Suppressor macrophage treated with lipopolysaccharide for 1 hour (primary cell): ENCODE measurements at places on chromosomes 4 and X.

GRCh38 chrX:150219374-150220185, 143.5 kb upstream of the MAMLD1 start:
- peak; percentile 70 for DNase-seq

DNA sequence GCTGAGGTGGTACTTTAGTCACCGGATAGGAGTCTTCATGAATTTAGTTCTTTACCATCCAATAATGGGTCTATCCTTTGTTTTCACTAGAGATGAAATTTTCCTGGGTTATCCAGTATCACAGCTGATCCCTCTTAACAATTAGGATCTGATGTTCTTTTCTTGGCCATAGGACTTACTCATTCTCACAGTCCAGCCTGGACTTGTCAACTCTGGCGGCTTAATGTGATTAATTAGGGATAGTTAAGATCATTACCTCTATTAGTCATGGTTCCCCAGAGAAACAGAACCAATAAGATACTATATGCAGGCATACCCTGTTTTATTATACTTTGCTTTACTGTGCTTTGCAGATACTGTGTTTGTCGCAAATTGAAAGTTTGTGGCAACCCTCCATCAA, 272.7 kb upstream of the FAT4 start:
- no peak for DNase-seq

- DNase-seq = peak; percentile 55
Measured at GRCh38 chrX:135295238-135295943, 13.9 kb upstream of the ETDC start.

GRCh38 chr4:110484029-110484428, 8.1 kb downstream of the ENPEP start:
- DNase-seq = peak; percentile 88

- DNase-seq = no peak
Measured at GRCh38 chr4:105184316-105184980, 37.8 kb downstream of the TET2 start.

DNA sequence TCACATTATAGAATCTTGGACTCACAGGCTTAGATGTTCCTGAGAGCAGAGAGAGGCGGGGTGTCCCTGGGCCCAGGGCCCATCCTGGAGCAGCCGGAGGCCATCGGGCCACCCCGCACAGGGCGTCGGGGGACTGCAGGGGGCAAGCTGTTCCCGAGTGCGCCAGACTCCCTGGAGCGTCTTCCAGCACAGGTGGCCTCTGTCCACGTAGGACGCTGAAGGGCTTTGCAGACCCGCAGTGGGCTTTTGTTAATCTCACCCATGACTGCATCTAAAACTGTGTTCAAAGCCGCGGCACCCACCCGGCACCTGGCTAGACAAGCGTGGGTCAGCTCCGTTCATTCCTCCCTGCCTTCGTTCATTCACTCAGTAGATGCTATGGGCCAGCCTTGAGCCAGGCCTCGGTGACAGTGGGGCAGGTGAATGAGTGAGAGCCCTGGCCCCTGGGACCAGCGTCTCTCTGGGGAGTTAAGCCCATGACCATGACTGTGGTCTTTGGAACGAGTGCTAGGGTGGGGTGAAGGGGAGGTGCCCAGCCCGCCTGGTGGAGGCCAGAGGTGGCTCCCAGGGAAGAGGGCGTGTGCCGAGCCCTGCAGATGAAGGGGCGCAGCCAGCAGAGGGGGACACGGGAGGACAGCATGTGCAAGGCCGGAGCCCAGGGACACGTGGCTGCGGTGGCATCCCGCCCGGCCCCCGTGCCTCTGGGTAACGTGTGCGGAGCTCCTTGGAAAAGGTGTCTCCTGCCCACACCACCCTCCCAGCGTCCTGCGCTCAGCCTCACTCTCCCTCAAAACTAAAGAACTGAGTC, 98.3 kb downstream of the HMX1 start:
- no peak for DNase-seq

- DNase-seq = no peak
Measured at GRCh38 chrX:41085512-41085877, 250 bp downstream of the USP9X start.

- DNase-seq = no peak
Measured at GRCh38 chrX:140157143-140157542, 191.8 kb upstream of the CXorf66 start.

GRCh38 chr4:2849267-2850152, 5.9 kb downstream of the ADD1 start:
- no peak for DNase-seq

DNA sequence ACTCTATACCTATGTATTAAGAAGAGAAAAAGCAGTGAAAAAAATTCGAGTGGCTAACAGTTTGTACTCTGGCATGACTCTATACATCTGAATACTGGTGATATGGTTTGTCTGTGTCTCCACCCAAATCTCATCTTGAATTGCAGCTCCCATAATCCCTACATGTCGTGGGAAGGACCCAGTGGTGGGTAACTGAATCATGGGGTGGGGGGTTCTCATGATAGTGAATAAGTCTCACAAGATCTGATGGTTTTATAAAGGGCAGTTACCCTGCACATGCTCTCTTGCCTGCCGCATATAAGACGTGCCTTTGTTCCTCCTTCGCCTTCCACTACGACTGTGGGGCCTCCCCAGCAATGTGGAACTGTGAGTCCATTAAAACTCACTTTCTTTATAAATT, 70.4 kb downstream of the LRBA start:
- peak; percentile 16 for DNase-seq

DNA sequence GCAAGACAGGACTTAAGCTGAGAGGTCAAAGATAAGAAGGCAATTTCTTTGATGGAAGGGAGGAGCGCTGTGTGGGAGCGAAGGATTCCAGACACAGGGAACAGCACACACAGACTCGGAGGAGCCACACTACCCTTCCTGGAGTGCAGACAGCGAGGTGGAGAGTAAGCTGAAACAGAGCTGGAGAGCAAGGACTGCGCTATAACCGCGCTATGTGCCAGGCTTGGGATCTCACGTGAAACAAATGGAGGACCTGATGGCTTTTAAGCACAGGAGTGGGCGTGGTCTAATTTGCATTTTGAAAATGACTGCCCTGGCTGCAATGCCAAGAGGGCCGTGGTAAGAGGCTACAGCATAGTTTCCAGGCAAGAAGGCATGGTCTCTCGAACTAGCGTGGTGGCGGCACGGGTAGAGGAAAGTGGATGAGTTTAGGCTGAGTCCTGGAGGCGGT, 113.9 kb upstream of the SORBS2 start:
- DNase-seq = no peak

- no peak for DNase-seq
Measured at GRCh38 chrX:11557120-11557519, 108.6 kb downstream of the ARHGAP6 start.

- no peak for DNase-seq
Measured at GRCh38 chr4:108292229-108292628, 123.5 kb upstream of the LEF1 start.

DNA sequence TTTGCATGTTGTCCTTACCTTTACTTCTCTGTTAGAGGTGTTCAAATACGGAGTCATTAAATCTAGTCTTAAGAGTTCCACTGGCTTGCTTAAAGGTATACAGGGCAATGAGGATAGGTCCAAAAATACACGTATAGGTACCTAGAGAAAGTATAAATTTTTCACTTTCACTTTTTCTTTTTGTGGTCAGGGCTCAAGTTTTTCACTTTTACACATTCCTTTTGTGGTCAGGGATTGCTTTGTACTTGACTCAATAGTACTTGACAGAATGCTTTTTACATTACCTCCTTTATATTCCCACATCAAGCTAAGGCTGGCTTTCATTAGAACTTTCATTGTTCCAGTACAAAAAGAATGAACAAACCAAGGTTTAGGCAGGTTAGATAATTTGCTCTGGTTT, 21.7 kb downstream of the TMEM184C start:
- no peak for DNase-seq

- DNase-seq = no peak
Measured at GRCh38 chr4:146029939-146030710, 91.5 kb upstream of the ZNF827 start.

- no peak for DNase-seq
Measured at GRCh38 chr4:76892001-76892400, 5.9 kb downstream of the SOWAHB start.

DNA sequence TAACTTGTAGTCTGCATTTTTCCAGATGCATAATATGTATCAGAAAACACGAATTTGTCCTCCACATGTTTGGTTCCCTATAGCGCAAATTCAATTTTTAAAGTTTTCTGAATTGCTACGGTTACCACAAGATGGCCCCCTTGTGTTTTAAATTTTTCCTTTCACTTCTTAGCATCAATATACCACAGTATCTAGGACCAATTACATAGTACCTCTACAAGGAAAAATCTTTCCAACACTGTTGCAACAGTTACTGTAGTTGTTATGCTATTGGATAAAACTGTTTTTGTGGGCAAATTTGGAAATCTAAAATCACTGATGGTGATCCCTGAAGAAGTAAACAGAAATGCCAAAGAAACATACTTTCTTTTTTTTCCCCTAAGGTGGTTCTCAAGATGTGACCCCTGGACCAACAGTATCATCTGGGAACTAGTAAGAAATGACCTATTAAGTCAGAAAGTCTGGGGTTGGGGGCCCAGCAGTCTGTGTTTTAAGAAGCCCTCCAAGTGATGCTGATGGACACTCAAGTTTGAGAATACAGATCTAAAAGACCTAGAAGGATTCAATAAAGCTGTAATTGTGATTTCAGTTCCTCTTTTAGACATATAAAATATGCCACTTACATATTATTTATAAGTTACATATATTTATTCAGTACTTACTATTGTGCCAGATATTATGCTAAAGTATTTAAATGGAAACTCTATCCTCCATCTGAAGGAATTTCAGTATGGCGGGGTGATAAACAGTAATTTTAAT, 3.1 kb downstream of the ZGRF1 start:
- peak; percentile 40 for DNase-seq

DNA sequence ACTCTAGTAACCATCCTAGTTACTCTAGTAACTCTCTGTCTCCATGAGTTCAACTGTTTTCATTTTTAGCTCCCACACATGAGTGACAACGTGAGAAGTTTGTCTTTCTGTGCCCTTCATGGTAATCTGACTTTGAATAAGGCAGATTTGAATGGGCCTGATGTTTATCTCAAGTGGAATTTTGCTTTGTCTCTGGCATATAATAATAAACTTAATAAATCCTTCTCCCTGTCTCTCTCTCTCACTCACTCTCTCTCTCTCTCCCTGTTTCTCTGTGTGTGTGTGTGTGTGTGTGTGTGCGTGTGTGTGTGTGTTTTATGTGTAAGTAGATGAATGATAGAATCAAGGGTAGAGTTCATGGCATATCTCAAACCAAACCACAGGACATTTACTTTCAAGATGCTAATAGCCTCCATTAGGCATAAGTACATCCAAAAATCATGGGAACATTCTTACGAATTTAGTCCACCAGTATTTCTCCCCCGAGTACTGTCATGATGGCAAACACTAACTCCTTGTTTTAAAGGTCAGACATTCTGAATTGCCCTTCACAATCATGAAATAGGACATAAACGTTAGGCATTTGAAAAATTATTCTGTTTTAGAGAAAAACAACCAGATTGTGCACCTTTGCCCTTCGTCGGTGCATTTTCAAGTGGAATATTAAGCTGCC, 193.1 kb downstream of the SPATA18 start:
- DNase-seq = no peak

DNA sequence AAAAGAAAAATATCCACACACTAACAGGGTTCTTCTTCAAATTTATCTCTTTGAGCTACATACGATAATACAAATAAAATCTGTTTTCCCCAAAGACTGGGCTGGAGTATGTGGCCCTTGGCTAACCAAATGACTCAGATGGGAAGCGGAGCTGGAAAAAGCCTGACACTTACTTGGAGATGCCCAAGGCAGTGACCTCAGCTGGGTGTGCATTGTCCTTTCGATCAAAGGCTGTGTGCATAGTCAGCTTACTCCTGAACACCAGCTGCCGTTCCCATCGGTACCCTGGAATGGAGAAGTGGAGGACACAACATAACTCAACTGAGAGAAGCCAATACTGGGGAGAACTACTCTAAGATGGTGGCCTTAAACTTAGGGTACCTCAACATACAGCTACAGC, 95.1 kb downstream of the CDS1 start:
- no peak for DNase-seq

GRCh38 chrX:24243692-24244091, 70.2 kb downstream of the SUPT20HL2 start:
- DNase-seq = no peak

DNA sequence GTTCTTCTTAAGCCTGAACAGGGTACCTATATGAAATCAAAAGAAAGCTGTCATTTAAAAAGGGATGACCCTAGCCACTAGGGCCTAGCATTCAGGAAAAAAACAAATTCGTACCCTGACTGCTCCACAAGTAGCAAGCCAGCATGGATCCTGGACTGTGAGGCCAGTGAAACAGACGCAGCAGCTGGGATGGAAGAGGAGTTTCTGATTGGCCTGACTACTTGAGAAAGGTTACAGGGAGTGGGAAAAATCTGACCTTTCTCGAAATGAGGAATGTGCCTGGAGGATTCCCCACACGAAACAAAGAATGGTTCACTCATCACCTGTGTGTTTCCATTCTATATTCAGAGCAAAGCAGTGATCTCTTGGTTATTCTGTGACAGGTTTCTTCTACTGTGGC, 87.6 kb upstream of the JADE1 start:
- no peak for DNase-seq

DNA sequence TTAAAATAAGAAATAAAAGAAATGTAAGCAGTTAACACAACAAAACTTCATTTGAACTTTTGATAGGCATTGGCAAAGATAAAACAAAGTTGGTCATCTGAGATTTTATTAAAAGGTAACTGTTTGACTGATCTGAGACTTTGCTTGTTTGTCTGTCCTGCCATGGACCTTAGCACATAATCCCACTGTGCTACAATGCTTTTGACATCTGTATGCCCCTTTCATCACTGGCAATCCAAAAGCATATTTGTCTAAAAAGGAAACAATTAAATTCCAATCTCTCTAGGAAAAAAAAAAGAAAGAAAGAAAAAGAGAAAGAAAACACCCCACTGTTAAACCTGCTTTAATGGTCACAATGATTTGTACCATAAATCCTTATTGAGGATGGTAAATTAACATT, 231.0 kb downstream of the DACH2 start:
- no peak for DNase-seq

- no peak for DNase-seq
Measured at GRCh38 chrX:112512509-112512908, 167.2 kb downstream of the LHFPL1 start.

DNA sequence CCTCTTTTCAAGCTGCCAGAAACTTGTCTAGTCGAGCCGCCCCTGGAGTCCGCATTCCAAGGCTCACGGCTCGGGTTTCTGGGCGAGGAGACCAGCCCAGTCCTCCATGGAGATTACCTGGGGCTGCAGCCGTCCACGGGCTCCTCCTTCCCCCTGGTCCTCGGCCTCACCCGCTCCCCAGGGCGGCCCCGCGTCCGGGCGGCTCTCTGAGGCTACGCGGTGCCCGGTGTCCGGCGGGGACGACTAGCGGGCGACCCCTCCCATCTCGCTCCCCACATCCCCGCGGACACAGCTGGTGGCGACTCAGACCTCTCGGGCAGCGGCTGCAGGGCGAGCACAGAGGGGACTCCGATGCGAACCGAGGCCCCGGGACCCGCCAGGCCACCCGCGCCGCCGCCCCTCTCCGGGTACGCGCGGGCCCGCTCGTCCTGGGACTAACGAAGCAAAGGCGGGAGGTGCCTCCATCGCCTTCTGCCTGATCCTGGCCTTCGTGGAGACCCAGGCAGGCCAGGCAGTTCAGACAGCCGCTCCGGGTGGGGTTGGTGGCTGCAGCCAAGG, 159.4 kb downstream of the TRAM1L1 start:
- no peak for DNase-seq

GRCh38 chrX:150517303-150517910, 51.0 kb upstream of the MTM1 start:
- no peak for DNase-seq
